ENCODE measurements at places on chromosomes 7 and 10.

DNA sequence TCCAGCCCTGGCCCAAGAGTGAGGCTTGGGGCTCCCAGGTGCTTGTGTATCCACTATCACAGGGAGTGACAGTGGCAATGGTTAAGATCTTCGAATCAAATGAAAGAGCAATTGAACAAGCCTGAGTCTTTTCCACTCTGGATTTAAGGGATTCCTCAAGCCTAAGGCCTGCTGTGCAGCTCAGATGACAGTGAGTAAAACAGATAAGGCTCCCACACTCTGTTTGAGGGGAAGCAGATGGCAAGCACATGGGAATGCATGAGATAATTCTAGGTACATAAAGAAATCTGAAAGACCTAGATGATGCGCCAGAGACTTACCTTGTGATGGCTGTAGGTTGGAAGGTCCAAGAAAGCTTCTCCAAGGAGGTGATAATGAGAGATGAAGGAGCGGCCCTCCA lies 95.0 kb downstream of the LRRC18 start:
- DNase-seq, result no peak

- no peak for DNase-seq
Observed at GRCh38 chr10:47098238-47098637, 187.0 kb downstream of the PTPN20 start.

DNA sequence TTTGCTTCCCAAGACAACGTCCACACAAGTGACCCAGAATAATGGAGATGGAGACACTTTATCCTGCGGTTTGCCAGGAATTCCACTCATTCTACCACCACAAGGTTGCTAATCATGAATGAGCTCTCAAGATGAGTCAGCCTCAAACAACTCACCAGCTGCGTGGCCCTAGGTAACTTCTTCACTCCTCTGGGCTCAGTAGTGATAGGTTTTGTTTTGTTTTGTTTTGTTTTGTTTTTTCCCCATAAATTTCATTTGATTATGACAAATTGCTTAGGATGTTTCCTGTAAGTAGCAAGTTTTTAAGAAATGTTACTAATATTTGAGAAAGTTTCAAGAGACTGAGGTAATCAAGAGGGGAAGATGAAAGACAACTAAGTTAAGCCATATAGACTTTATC lies 286.8 kb downstream of the PARD3 start:
- DNase-seq, result no peak

DNA sequence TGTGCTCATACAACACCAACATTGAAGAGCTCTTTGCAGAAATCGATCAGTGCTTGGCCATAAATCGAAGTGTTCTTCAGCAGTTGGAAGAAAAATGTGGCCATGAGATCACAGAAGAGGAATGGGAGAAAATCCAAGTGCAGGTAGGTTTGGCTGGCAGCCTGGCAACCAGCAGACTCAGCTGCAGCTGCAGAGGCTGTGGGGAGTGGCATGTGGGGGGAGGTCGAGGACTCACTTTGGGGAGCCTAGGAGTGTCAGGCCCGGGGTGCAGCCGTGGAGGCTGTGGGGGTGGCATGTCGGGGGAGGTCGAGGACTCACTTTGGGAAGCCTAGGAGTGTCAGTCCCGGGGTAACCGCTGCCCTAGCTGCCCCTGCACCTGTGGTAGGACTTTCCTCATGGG lies 35.1 kb downstream of the RNF32 start:
- DNase-seq, result no peak

- DNase-seq, result no peak
Observed at GRCh38 chr10:28411648-28412047, 108.8 kb upstream of the MPP7 start.

- no peak for DNase-seq
Observed at GRCh38 chr7:12423997-12424745, 20.5 kb upstream of the VWDE start.

DNA sequence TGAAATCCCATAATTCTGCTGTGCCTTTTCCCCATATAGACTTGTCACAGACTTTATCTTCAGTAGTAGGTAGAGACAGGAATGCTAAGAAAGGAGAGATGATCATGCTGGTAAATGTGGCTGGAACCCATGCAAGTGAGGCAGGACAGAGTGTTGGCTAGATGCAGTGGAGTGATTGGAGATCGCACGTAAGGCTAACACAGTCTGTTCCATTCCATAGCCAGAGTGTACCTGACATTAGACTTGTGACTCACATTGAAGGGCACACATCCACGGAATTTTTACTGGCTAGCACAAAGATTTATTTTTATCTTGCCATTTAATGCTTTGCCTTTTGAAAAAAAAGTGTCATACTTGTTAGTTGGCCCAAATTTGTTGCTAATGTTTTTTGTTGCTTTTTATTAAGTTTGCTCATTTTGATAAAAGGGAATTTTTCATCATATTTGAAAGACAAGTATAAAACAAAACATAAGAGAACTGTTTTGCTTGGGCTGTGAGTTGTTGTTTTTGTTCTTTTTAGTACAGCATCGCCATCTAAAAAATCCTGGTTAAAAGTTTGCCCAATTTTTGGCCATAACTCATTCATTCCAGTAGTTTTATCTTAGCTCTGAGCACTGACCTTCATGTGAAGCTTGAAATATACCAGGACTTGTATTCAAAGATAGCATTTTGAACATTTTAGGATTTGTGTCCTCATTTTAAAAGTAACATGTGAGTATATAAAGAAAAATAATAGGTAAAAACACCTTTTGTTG lies 81.0 kb downstream of the CPED1 start:
- DNase-seq, result no peak
